HFF-Myc (cell line): ENCODE measurements at places on chromosomes 2 and 18.

DNA sequence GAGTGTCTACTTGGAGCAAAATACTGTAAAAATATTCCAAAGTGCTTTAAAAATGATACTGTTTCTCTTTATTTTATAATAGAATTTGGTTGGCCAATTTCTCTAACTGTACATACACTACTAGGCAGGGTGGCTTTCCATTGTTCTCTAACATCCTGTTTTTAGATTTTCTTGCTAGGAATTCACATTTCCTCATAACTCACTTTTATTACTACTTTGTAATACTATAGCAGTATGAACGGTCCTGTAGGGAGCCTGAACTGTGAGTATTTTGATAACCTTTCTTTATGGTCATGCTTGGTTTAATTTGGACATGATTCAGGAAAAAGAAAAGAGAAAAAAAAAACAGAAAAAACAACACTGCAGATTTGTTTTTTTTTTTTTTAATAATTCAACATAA, 37.8 kb downstream of the GCG start:
- no peak for DNase-seq

DNA sequence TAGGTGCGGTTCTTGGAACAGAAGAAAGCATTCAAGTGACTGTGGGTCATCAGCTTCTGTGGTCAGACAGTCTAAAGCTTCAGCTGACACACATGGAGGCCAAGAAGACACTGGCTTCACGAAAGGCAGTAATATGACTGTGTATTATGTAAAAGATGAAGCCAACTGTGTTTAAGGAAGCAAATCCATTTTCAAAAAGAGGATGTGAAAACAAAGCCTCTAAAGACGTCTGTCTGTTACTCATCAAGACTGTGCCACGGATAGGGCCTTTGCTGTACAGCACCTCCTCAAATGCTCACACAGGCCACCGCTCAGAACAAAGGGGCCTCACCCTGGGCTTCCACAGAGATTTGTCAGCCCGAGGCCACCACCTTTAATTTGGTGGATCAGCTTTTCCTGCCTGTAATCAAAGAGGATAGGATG, 21.1 kb upstream of the TMEM163 start:
- no peak for DNase-seq

GRCh38 chr2:132392221-132392620, 24.4 kb upstream of the GPR39 start:
- no peak for DNase-seq

DNA sequence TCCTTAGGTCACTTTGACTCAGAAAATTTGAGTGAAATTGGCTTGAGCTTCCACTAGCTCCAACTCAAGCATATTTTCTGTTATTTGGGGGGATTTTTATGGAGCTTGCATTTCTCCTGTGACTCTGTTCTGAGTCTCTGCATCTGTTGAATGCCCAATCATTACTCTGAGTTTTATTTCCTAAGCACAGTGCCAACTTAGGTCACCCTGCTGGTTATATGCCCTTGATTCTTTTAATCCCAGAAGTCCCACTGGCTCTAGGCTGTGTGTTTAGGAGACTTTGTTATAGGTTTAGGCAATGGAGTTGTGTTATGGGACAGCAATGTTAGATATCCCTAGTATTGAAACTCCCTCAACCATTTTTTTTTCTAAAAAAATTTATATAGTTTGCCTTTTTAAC, 198.2 kb upstream of the DTNA start:
- no peak for DNase-seq

- DNase-seq, result no peak
Observed at GRCh38 chr2:204261846-204262245, 283.4 kb upstream of the PARD3B start.

DNA sequence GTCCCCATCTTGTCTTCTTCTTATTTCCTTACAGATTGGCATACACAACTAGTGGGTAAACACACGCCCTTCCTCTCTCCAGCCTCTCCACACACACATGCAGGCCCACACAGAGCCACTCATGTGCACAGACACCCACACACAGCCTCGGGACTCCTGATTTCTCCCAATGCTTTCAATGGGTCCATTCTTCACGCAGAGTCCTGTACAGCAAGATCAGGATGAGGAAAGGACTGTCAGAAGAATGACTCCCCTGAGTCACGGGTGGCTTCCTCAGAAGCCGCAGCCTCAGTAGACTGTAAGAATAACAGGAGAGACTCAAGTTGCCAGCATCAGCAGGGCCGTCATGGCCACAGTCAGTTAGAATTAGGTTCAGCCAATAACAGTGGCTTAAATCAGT, 109.1 kb upstream of the GLI2 start:
- no peak for DNase-seq

DNA sequence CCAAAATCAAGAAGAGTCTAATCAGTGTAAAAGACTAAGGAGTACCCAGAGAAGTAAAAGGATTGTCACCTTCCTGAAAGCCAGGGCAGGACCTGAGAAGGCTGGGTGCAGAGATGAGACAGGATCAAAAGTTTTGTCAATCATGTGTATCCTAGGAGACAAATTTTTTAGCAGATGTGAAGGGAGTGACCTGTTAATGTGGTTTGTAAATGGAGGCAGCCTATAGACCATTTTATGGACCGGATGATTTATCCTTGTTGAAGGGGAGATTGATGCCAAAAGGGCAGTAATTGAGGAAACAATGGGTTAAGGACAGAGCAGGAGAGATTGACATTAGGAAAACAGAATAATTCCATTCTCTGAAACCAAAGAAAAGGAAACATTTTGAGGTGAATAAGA, 813 bp downstream of the NDC80 start:
- no peak for DNase-seq

GRCh38 chr2:12688893-12689292, 27.8 kb upstream of the TRIB2 start:
- DNase-seq, result no peak

GRCh38 chr2:168758970-168759820, 43.2 kb upstream of the NOSTRIN start:
- peak; percentile 37 for DNase-seq

DNA sequence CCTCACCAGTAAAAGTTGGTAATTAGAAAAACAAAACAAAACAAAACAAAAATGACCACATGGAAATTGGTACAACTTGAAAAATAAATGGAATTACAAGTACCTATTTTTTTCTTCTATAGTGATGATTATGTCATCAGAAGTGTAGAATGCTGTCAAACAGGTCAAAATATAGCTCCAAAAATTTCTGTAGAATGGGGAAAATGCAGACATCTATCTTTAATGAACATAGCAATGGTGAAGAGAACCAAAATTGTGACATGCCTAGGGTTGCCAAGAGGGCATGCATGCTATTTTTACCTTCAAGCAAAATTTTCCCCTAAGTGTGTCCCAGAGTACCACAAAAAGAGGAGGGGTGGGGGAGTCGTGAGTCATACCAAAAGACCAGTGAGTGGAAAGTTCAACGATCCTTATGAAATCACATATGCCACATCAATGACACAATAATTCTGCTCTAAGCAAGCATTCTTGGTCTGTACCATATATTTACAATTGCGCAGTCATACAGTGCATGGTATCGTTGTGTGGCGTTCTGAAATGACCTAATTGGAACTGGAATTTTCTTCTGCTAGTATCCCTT, 1436.4 kb downstream of the SUCLG1 start:
- no peak for DNase-seq

DNA sequence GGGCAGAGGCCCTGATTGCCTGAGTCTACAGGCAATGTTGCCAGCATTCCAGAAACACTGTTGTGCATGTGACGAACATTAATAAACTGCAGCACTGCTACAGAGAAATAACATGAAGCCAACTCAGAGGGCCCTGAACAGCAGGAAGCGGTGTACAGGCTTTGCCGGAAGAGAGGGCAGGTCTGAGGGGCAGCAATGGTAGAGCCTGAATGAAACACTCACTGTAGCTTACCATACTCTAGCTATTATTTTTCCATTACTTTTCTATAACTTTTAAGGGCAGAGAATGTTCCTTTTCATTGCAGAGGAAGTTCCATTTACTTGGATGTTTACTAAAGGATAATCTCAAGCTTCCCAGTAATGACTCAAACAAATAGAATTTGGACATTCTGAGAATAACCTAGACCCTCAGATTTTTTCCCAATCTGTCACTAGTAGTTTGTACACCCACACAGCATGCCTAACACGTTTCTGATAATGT, 150.4 kb downstream of the MTX2 start:
- peak; percentile 36 for DNase-seq

GRCh38 chr2:10482913-10483312, 34.8 kb upstream of the ODC1 start:
- DNase-seq, result no peak

DNA sequence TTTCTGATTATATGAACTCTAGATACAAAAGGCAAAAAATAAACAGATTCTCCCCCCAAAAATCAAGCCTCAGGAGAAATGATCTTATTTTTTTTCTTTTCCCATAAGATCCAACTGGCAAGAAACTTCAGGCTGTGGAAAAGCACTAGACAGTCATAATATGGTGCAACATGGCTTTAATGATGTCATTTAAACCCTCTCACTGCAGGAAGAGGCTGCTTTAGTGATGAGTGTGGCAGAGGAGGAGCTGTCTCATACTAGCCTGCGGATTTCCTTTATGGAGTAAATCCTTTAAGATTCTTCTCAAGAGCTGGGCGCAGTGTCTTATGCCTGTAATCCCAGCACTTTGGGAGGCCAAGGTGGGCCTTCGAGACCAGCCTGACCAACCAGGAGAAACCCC, 83.3 kb upstream of the CD28 start:
- DNase-seq, result peak; percentile 45

GRCh38 chr2:10987439-10987838, 75.7 kb downstream of the KCNF1 start:
- no peak for DNase-seq

DNA sequence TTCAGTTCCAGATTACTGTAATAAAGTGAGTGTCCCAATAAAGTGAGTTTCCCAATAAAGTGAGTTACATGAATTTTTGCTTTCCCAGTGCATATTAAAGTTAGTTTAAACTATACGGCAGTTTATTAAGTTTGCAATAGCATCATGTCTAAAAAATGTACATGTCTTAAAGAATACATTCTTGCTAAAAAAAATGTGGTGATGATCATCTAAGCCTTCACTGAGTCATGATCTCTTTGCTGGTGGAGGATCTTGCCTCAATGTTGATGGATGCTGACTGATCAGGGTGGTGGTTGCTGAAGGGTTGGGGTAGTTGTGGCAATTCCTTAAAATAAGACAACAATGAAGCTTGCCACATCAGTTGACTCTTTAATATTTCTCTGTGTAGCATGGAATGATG, 664.2 kb downstream of the TDRD15 start:
- no peak for DNase-seq

DNA sequence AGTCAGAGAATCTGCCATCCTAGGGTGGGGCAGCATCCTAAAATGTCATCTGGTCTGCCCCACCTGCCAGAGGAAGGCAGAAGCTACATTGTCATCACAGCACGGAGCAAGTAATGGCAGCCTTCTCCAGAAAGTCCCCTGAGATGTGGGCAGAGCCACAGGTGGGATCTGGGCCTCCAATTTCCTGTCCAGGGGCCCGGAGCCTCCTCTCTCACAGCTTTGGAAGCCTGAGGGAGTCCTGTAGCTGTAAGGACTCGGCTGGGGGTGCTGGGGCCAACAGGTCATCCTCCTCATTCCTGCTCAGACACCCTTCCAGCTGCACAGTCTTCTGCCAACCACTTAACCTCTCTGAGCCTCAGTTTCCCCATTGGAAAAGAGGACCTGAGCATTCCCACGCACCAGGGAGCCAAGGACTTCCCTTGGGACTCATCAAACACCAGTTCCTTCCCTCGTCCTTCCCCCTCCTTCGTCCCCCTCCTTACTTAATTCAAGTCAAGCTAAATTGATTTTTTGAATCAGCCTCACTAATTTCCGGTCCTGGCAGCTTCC, 48.6 kb upstream of the ID2 start:
- DNase-seq, result no peak

GRCh38 chr18:75754433-75754832, 326.9 kb upstream of the SMIM21 start:
- DNase-seq, result no peak

DNA sequence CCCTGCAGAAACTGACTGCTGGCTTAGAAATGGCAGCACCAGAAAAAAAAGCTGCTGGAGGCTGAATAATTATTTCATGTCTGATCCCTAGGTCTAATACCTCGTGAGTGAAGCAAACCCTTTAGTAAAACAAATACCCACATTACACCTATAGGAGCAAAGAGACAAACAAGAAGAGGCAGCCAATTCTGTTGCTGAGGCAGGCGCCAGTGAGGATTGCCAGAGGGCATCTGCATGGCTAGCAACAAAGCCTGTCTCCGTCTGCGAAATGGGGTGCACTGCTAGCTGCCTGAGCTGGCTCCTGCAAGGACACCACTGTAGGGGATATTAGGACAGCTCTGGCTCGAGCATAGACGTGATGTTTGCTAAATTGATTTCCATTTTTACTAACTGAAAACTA, 509.7 kb downstream of the TDRD15 start:
- no peak for DNase-seq

DNA sequence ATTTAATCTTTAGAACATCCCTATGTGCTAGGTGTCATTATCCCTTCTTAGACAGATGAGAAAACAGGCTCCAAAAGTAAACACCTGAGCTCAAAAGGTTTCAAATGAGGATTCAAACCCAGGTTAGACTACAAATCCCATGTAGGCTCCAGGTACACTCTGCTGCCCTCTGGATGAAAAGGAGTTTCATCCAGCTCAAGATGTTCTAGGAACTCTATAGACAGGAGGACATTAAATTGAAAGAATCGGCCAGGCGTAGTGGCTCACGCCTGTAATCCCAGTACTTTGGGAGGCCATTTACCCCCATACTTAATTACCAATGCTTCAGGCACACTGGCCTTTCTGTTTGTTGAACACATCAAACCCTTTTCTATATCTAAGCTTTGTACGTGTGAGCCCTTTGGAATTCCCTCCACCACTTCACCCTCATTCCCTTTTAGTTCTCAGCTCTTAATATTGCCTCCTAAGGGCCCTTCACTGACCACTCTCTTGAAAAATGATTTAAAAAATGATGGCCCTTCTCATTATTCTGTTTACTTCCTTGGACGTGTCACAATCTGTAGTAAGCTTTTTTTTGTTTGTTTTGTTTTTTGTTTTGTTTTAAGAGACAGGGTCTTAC, 10.7 kb downstream of the SLC25A12 start:
- DNase-seq, result no peak

DNA sequence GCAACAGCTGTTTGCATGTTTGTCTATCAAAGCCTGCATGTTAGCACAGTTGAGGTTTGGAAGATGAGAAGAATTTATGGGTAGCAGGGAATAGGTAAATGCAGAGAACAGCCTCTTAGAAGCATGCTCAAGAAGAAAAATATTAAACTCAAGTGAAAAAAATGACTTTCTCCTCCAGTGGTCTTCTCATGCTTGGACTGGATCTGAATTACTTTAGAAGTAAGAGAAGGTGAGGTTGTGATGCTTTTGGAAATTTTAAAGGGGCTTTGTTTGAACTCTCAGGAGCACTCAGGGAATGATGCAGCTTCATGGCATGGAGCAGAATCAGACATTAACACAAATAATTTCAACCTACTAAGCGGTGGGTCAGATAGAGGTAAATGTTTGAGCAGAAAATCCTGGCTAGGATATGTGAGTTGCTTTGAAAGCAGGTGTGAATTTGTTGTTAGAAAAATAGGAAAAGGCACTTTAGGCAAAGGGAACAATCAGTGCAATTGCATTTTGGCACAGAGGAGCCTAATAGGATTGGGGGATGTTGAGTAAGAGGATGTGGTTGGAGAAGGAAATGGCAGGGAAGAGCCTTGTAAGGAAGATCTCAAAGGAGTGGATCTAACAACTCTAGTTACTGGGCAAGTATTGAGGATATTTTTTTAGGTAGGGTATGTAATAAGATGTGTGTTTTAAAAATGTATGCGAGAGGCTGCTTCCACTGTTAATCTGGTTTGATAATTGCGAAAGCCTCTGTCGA, 76.3 kb downstream of the DDX1 start:
- DNase-seq, result no peak
